ENCODE measurements at places on chromosomes 5 and 9.

DNA sequence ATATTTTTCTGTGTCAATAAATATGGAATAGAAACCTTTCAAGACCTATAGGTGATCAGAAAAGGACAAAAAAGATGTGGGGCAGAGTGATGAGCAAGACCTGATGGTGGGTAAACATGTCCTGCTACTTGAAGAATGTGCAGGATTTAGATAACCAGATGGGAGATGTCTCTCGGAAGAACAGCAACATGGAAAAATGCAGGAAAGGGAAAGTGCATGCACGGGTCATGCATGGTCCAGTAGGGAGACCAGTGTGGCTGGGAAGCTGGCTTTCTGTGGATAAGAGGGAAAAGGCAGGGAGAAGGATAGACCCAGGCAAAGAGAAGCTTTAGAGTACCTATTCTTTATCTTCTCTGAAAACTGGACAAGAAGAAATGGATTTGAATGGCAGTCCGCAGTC, 7.1 kb upstream of the CAST start:
- DNase-seq: no peak

- DNase-seq: no peak
Observed at GRCh38 chr5:126462239-126463014, 39.2 kb downstream of the GRAMD2B start.

- DNase-seq: no peak
Observed at GRCh38 chr9:126119731-126120130, 206.9 kb upstream of the MVB12B start.

DNA sequence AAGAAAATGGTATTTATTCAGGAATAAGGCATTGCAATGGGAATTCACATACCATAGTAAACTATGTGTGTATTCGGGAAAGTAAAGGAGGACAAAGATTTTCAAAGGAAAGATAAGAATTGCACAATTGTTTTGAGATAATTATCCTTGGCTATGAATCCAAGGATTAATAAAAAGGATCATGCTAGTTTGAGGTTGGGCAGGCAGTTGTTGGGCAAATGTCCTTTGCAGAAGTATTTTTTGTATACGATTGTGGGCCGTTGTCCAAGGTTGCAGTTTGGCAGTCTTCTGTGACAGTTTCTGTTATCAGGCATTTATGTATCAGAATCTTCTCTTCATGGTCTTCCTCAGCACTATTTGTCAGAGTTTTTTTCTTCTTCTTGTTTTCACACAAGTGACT, 10.6 kb upstream of the UBAP2 start:
- no peak for DNase-seq

All from activated T-cell treated with anti-CD3 and anti-CD28 coated beads, Interleukin-2, amount 50 U/mL, for 24 hours (primary cell).